ENCODE measurements at places on chromosomes 13 and 19.
A peak's percentile ranks its signal among the peaks of the same experiment; 100 is the strongest.

DNA sequence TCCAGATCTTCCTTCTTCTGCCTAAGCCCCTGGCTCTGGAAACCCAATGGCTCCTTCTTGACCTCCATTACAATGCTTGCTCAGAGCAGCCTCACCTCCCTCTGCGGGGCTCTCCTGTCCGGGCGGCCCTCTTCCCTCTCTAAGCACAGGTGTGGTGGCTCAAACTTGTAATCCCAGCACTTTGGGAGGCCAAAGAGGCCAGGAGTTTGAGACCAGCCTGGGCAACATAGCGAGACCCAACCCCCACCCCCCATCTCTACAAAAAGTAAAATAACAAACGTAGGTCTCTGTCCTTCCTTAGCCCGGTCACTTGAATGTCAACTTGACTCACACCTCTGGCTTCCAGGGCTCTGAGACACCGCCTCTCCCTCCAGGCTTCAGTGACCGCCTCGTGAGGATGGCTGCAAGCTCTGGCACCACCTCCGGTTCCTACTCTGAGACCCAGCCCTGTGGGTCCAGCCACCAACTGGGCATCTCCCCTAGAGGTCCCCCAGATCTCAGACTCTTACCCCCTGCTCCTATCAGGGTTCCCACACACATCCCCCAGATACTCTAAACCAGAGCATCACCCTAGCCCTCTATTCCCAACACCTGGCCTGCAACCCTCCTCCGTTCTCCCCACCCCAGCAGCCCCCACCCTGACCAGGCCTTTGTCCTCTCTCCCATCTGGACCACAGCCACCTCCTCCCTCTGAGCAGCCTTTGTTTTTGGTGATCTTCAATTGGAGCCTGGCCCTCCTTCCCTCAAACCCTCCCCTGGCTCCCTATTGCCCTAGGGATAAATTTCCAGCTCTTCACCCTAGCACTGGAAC lies 4.7 kb upstream of the TLE2 start:
- no peak for DNase-seq

DNA sequence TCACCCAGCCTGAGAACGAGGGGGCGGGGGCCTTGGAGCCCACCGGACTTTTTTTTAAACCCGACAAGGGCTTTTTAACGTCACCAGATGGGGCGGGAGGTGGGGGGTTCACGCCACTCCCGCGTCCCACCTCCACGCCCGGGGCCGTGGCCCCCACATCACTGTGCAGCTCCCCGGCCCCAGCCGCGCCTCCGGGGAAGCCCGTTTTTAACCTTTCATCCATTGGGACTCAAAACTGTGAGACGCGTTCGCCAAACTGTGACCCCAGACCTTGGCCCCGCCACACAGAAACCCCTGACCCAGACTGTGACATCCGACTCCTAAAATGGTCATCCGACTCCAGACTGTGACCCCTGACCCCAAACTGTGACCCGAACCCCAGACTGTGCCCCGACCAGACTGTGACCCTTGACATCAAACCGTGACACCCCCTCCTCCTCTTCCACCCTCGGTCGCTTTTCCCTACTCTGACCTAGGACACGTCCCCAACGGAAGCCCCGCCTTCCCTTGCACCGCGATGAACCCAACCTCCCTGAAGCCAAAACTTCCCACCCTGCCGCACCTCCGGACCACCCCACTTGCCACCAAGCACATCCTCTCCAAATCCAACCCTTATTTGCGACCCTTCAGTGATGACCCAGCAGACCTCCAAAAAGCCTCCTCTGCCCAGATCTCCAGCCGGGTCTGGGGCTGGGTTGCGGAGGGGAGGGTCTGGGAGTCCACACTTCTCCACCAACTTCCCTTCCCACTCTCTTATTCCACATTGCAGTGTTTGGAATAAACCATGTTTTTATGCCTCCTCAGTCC lies 1.5 kb upstream of the GRWD1 start:
- no peak for DNase-seq

DNA sequence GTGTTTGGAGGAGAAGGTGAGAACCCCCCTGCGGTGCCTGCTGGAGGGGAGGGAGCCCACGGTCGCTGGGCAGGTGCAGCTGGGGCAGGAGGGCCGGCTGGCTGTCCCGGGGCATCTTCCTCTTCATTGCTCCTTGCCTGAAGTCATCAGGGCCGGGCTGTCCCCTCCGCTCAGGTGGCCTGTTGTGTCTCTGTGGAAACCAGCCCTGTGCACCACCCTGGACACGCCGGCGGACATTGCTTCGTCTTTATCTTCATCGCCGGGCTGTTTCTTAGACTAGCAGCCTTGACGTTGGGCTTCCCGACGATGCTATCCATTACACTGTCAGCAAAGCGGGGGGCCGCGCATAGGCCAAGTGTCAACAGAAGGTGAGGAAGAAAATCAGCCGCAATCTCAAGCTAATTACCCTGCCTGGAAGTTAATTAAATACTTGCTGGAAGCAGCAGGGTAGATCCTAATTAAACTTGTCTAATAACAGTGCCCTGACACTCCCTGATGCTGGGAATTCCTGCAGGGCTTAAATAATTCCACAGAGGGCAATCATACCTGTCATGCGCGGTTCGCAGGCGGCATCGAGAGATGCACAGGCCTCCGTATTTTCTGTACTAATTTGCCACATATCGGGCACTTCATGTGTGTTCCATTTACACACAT lies 111.4 kb upstream of the SOX1 start:
- no peak for DNase-seq

GRCh38 chr13:85812282-85812681 lies 13.1 kb upstream of the SLITRK6 start:
- DNase-seq, result no peak

- DNase-seq, result no peak
Observed at GRCh38 chr13:98269386-98269785, 92.3 kb upstream of the RNF113B start.

GRCh38 chr19:7928334-7928706 lies 2.4 kb upstream of the CTXN1 start:
- DNase-seq, result no peak

GRCh38 chr19:11017275-11018035 lies 56.6 kb downstream of the SMARCA4 start:
- no peak for DNase-seq

DNA sequence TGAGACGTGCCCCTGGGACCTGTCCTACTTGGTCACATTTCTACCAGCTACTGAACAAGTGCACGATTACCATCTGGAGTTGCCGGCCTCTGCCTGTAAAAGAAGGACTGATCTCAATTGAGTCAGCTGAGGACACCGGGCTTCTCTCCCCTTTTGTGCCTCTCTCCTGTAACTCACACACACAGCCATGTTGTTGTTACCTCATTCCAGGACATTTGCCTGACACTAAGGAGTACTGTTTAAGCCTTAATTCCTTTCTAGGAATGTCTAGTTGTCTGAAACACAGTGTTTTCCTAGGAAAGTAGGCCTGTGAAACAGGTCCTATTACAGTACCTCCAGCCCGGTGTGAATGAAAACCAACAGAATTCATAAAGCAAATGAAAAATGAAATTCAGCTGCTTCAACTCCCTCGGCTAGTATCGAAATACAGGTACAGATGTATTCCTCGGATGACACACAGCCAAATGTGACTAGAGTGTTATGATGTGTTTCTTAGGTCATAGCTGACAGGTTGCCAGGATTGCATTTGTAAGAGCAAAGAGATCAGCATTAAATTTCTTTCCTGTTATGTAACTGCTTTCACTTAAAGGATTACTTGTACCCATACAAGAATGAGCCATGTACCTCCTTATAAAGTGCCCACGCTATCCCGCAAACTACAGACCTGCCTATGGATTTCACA lies 152.0 kb upstream of the IRS2 start:
- no peak for DNase-seq

- DNase-seq, result peak; percentile 53
Observed at GRCh38 chr19:4338441-4339355, at the start of gene STAP2. STAP2 (minus strand) TSS chr19:4338827; CDS start chr19:4338753, 74 bp downstream.

DNA sequence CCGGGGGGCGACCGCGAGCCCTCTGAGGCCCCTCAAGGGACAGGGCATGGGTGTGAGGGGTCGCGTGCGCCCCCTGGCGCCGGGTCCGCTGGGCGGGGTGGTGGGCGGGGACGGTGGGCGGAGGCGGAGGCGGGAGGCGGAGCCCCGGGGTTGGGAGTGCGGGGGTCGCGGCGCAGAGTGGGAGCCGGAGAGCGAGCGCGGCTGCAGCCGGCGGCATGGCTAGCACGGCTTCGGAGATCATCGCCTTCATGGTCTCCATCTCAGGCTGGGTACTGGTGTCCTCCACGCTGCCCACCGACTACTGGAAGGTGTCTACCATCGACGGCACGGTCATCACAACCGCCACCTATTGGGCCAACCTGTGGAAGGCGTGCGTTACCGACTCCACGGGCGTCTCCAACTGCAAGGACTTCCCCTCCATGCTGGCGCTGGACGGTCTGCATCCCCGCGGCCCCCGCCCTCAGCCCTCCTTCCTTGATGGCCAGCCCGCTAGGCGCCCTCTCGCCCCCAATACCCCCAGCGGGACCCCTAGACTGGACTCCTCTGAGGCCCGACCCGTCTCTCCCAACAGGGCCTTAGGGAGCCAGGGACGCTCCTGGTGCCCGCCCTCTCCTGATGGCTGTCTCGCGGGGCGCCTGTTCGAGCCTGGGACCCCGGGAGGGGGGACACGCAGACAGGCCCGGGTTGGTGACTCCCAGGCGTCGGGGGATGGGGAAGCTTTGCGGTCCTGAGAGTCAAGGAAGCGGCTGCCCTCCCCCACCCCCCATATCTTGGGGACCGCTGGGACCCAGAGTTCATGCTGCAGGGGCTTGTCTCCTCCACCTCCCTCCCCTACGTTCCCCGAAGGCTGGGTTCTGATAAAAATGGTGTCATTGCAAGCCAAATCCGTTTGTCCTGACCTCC lies at the start of gene CLDN10:
TSS of gene CLDN10 (plus strand) at position 182 of the 903 bp plus-strand sequence. CDS start at position 216, 34 bp downstream.
- peak; percentile 6 for DNase-seq

DNA sequence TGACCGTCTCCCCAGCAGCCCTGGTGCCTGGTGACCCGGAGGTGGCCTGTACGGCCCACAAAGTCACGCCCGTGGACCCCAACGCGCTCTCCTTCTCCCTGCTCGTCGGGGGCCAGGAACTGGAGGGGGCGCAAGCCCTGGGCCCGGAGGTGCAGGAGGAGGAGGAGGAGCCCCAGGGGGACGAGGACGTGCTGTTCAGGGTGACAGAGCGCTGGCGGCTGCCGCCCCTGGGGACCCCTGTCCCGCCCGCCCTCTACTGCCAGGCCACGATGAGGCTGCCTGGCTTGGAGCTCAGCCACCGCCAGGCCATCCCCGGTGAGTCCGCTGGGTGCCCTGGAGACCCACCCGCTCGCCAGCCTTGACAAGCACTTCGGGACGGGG lies 2.2 kb downstream of the MADCAM1 start:
- DNase-seq, result no peak

- no peak for DNase-seq
Observed at GRCh38 chr13:58025821-58026220, 394.3 kb downstream of the PCDH17 start.

DNA sequence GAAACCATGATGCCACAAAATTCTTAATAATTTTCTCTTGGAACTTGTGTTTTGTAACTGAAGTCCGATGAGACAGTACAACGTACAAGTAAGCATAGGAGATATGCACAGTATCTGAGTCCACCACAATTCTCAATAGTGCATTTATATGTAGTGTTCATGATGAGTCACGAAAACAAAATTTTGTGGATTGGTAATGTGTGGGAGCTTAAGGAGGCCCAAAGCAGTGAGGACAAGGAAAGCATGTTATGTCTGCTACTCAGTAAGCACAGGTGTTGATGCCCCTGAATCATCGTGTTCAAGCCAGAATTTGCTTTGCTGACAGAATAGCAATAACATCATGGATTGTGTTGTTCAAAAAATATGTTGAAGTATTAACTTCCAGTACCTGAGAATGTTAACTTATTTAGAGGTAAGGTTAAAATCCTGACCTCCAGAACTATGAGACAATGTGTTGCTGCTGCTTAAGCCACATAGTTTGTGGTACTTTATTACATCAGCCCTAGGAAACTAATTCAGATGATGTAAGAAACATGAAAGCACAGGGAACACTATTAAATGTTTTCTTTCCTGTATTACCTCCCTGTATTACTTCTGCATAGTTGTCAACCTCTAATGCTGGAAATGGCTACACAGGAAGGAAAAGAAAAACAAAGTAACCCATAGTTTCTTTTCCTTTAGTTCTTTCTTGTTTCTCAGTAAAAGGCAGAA lies 201.3 kb downstream of the SLITRK6 start:
- DNase-seq, result no peak

DNA sequence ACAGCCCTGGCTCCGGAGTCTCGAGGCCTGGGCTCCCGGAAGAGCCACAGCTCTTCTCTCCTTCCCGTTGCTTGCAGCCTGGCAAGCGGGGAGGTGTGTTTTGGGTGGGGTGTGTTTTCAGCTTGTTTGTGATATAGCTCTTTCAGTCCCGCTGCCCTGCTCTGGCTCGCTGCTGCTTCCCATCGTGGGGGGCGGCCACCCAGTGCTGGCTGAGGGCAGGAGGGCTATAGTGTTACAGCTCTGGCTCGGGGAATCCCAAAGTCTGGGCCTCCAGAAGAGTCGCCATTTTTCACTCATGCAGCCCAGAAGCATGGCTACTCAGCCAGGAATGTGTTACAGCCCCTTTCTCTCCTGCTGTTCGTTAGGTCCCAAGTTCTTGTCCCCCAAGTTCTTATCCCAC lies 2.2 kb upstream of the ZNF256 start:
- DNase-seq, result no peak

GRCh38 chr19:29811125-29812079 lies at the start of gene CCNE1:
CCNE1 (plus strand) TSS chr19:29811991; CDS start chr19:29812556, 565 bp downstream.
- DNase-seq, result peak; percentile 96

- DNase-seq, result no peak
Observed at GRCh38 chr13:108877300-108877699, 247.9 kb downstream of the MYO16 start.

DNA sequence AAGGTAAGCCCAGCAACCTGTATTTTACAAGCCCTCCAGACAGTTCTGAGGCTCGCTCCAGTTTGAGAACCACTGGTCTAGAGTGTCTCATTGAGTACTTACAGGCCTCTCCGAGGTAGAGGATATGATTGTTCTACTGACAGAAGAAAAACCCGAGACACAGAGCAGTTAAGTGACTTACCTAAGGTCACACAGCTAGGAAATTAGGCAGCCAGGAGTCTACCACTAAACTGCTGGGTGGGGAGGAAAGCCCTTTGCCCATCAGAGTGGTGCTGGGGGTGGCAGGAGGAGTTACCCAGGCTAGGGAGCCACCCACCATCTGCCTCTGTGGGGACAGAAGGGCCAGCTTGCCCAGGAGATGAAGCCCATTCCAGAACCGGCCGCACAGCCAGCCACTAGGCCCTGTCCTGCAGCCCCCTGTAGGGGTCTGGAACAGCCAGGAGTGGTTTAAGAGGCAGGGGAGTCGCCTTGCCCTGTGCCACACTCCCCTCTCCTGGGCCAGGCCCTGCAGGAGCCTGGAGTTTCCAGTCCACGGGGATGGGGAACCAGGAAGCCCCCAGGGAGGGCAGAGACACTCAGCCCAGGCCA lies 703 bp downstream of the RASGRP4 start:
- no peak for DNase-seq

DNA sequence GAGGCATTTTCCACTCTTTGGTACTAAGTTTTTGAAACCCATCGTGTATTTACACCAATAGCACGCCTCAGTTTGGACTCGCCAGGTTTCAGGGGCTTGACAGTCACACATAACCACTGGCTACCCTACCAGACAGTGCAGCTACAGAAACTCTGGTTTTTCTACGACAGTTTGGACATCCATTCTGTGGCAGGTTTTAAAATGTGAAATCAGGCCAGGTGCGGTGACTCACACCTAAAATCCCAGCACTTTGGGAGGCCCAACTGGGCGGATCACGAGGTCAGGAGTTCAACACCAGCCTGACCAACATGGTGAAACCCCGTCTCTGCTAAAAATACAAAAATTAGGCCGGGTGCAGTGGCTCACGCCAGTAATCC lies 13.2 kb downstream of the KDELR1 start:
- no peak for DNase-seq

All from activated naive CD8-positive, alpha-beta T cell treated with anti-CD3 and anti-CD28 coated beads, Interleukin-2, amount 50 U/mL, for 24 hours (primary cell).